ENCODE measurements at places on chromosomes 7 and 10. TPM values are rescaled to one million over a fixed set of nuclear protein-coding genes. Genes with fewer than 3 reads are reported as not detected.

PSD gene
- 6.3 TPM for total RNA-seq

SLC26A4 gene
- total RNA-seq: 0.65 TPM

HACD1 gene
- 24.7 TPM for total RNA-seq

CHAT gene
- not detected for total RNA-seq

DKK1 gene
- total RNA-seq: 165 TPM

CCDC172 gene
- not detected for total RNA-seq

RARRES2 gene
- total RNA-seq: 46.9 TPM

TMEM26 gene
- total RNA-seq: 0.92 TPM

SAP25 gene
- not detected for total RNA-seq

SLC16A12 gene
- total RNA-seq: not detected

SP8 gene
- not detected for total RNA-seq

TMEM184A gene
- 0.09 TPM for total RNA-seq

ADIRF gene
- 110 TPM for total RNA-seq

GAD2 gene
- total RNA-seq: not detected

TLX1 gene
- not detected for total RNA-seq

TET1 gene
- 2.1 TPM for total RNA-seq

TRIM73 gene
- total RNA-seq: 0.71 TPM

MYL7 gene
- not detected for total RNA-seq

LRRC18 gene
- not detected for total RNA-seq

CAPZA2 gene
- 131 TPM for total RNA-seq

TRIL gene
- 1.3 TPM for total RNA-seq

SVOPL gene
- not detected for total RNA-seq

SFXN2 gene
- total RNA-seq: 4.3 TPM

FXYD4 gene
- not detected for total RNA-seq

CPXM2 gene
- total RNA-seq: 29.0 TPM

GRID1 gene
- 0.09 TPM for total RNA-seq

SPDYE9 gene
- total RNA-seq: not detected

CCL24 gene
- 0.28 TPM for total RNA-seq

EPO gene
- total RNA-seq: not detected

GPR37 gene
- total RNA-seq: 3.8 TPM

GPR26 gene
- not detected for total RNA-seq

TMEM213 gene
- not detected for total RNA-seq

CHST3 gene
- 24.7 TPM for total RNA-seq

UPK3B gene
- total RNA-seq: 0.46 TPM

ITGA8 gene
- total RNA-seq: 1.3 TPM

CLEC5A gene
- not detected for total RNA-seq

DLX6 gene
- not detected for total RNA-seq

GHRHR gene
- total RNA-seq: not detected

COL26A1 gene
- not detected for total RNA-seq

CUBN gene
- 0.85 TPM for total RNA-seq

GPC2 gene
- total RNA-seq: 1.1 TPM

AKR1C4 gene
- total RNA-seq: not detected

CRPPA gene
- 1.8 TPM for total RNA-seq

C7orf57 gene
- total RNA-seq: not detected

SPDYE5 gene
- total RNA-seq: not detected

WASHC2C gene
- total RNA-seq: 40.5 TPM

C10orf71 gene
- total RNA-seq: not detected

EBLN1 gene
- not detected for total RNA-seq

UPF2 gene
- total RNA-seq: 15.2 TPM

AMPH gene
- total RNA-seq: 3.4 TPM

MYO1G gene
- total RNA-seq: under 0.01 TPM

PIK3CG gene
- total RNA-seq: 0.09 TPM

SPDYE8 gene
- total RNA-seq: not detected

PHYHIPL gene
- not detected for total RNA-seq

CYP2C8 gene
- not detected for total RNA-seq

CYP3A7 gene
- 0.14 TPM for total RNA-seq

Data from smooth muscle cell of bladder (primary cell).